Immature natural killer cell (primary cell): ENCODE measurements at places on chromosomes 7 and 10. TPM values are rescaled to one million over a fixed set of nuclear protein-coding genes. Genes with fewer than 3 reads are reported as not detected.

GRCh38 chr7:142789441-142789840, 18.7 kb downstream of the PRSS2 start:
- no peak for DNase-seq

DNA sequence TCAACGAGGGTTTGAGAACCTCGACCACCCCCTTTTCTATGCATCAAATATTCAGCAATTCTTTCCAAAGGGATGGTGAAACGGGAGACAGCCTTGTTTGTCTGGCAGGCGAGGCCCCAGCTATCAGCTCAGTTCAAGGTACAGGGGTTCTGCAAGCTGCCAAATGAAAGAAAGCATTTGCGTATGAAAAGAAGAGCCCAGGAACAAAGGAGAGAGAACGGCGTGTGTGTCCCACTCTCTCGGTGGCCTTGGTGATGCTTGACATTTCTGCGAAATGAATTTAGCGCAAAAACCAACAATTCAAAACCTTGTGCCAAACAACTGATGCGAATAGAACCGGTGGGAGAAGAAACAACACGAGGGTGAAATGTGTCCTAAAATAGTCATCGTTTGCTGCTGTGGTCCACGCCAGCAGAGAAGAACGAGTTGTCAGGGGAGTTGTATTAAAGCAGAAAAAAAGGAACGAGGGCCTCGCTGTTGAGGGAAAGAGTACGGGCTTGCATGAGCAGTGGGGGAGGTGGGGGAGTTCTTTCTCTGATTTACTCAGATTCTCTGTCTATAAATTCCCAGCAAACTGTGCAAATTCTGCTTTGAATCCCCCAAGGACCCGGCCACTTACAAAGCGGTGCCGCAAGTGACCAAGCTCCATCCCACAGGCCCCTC, 97.7 kb downstream of the TMEM130 start:
- no peak for DNase-seq

LIPF gene
- polyA plus RNA-seq = not detected

DNA sequence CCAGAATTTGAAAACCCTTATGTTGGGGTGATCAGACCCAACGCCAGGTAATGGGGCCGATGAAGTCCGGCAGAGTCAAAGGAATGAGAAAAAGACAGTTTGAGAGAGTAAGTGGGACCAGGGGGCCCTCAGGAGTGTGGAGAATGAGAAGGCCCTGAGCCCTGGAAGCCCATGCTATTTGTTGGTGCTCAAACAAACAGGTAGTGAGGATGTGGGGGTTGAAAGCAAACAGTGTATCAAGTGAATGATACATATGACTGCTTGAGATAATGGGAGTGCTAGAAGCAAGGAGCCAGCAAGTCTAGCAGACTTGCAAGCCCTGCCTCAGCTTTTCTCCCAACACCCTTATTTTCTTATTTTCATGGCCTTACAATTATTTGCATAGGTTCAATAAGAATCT, 11.2 kb upstream of the SEPTIN14 start:
- DNase-seq = no peak

- no peak for DNase-seq
Measured at GRCh38 chr10:93515071-93516005, 18.9 kb downstream of the CEP55 start.

GRCh38 chr10:31384589-31384949, 65.6 kb downstream of the ZEB1 start:
- DNase-seq = no peak

OR2A5 gene
- not detected for polyA plus RNA-seq

CC2D2B gene
- 0.25 TPM for polyA plus RNA-seq

GRCh38 chr10:49174261-49174925, 13.8 kb downstream of the TMEM273 start:
- DNase-seq = no peak
